ENCODE measurements at places on chromosomes 1 and 21. TPM values are rescaled to one million over a fixed set of nuclear protein-coding genes. Genes with fewer than 3 reads are reported as not detected.

Gene RCOR3
- 27.0 TPM for total RNA-seq

Gene ZNF436
- total RNA-seq = 7.5 TPM

Gene NSUN4
- total RNA-seq = 18.7 TPM

Gene KRTAP13-2
- not detected for total RNA-seq

Gene HOOK1
- not detected for total RNA-seq

Gene KCNJ9
- not detected for total RNA-seq

Gene C8A
- total RNA-seq = not detected

Gene MFAP2
- 131 TPM for total RNA-seq

Gene C8B
- total RNA-seq = not detected

Gene DRAXIN
- total RNA-seq = not detected

Gene TEDDM1
- not detected for total RNA-seq

Gene ZNF695
- total RNA-seq = 17.2 TPM

Gene PGLYRP3
- total RNA-seq = not detected

Gene DCDC2B
- total RNA-seq = not detected

Gene GABPA
- 18.3 TPM for total RNA-seq

Gene PAPPA2
- 0.26 TPM for total RNA-seq

Gene LUZP1
- 38.4 TPM for total RNA-seq

Gene ADAM30
- total RNA-seq = not detected

Gene SLC2A5
- total RNA-seq = not detected

Gene SIM2
- 0.23 TPM for total RNA-seq

Gene IL12RB2
- total RNA-seq = not detected

Gene SH2D1B
- 3.0 TPM for total RNA-seq

Gene VTCN1
- 0.19 TPM for total RNA-seq

Gene PLD5
- total RNA-seq = 0.05 TPM

Gene CDCP2
- total RNA-seq = not detected

Gene HSD3B1
- total RNA-seq = not detected

Gene PLXNA2
- 6.7 TPM for total RNA-seq

Gene SLAMF9
- total RNA-seq = 1.8 TPM

Gene GSTM5
- not detected for total RNA-seq

Gene HPDL
- total RNA-seq = 20.7 TPM

Gene C1orf87
- total RNA-seq = not detected

Gene COP1
- 35.7 TPM for total RNA-seq

Gene ADCY10
- total RNA-seq = 0.05 TPM
